ENCODE measurements at places on chromosomes 13 and 19. TPM values are rescaled to one million over a fixed set of nuclear protein-coding genes. Genes with fewer than 3 reads are reported as not detected.

- DNase-seq = peak; percentile 61
Measured at GRCh38 chr13:110233181-110233950, 73.6 kb downstream of the COL4A1 start.

The TEX101 gene
- total RNA-seq = not detected

- DNase-seq = no peak
Measured at GRCh38 chr19:1042689-1043511, 3.0 kb downstream of the ABCA7 start.

DNA sequence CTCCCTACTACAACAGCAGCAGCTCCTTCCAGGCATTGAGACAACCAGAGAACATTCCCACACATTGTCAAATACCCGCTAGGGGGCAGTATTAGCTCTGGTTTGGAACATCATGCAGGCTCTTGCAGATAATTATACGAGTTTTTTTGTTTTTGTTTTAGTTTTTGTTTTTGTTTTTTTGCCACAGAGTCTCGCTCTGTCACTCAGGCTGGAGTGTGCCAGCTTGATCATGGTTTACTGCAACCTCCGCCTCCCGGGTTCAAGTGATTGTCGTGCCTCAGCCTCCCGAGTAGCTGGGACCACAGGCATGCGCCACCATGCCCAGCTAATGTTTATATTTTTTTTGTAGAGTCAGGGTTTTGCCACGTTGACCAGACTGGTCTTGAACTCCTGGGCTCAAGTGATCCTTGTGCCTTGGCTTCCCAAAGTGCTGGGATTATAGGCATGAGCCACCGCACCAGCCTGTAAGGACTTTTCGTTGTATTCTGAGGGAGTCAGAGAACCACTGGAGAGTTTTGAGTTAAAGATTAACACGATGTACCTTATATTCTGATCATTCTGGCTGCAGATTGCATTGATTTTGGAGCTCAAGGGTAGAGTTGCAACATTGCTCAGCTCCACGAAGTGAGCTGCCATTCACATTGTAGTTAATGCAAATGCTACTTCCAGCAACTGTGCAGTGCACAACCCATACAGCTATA, 41.7 kb upstream of the CEACAM20 start:
- no peak for DNase-seq

- DNase-seq = no peak
Measured at GRCh38 chr13:99522298-99522697, 21.0 kb downstream of the TM9SF2 start.

DNA sequence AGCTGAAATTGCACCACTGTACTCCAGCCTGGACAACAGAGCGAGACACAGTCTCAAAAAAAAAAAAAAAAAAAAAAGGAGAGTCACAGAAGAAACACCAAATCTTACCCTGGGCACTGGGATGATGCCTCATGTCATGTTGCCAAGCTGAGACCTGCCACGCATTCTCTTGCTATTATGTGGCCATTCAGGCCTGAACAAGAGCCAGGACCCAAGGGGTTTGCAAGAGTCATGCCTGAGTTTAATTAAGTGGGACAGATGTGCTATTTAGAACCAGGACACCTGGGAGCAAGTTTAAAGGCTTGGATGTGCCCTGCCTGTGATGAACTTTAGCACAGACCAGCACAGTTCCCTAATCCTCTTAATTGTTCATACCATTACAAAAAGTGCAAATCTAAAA, 9.8 kb downstream of the PNMA8A start:
- no peak for DNase-seq

Measured in heart left ventricle (tissue), 16 donors.